ENCODE measurements at places on chromosomes 5 and 9.

GRCh38 chr5:88886252-88886651 lies 3.3 kb upstream of the MEF2C start:
- DNase-seq = no peak

- DNase-seq = no peak
Measured at GRCh38 chr5:142881784-142882126, 111.6 kb downstream of the ARHGAP26 start.

- peak; percentile 88 for DNase-seq
Measured at GRCh38 chr9:128361986-128362646, 9.1 kb upstream of the URM1 start.

DNA sequence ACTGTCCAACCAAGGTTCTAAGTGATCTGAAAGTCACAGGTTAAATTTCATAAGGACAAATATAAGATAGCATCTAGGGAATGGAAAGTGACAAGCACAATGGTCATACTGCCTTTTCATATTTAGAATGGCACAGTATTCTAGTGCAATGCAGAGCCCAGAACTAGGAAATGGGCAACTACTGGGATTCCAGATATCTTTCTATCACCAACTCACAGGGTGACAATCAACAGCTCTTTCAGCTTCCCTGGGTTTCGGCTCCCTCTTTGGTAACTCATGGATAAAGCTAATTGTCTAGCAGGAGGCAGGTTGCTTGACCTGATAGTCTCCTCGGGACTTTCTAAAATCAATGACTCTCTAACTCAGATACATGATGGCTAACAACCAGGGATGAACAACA lies 60.4 kb downstream of the NR3C1 start:
- DNase-seq = no peak

- no peak for DNase-seq
Measured at GRCh38 chr5:107251151-107251550, 419.6 kb downstream of the EFNA5 start.

- peak; percentile 68 for DNase-seq
Measured at GRCh38 chr9:98993570-98993945, 49.9 kb downstream of the COL15A1 start.

DNA sequence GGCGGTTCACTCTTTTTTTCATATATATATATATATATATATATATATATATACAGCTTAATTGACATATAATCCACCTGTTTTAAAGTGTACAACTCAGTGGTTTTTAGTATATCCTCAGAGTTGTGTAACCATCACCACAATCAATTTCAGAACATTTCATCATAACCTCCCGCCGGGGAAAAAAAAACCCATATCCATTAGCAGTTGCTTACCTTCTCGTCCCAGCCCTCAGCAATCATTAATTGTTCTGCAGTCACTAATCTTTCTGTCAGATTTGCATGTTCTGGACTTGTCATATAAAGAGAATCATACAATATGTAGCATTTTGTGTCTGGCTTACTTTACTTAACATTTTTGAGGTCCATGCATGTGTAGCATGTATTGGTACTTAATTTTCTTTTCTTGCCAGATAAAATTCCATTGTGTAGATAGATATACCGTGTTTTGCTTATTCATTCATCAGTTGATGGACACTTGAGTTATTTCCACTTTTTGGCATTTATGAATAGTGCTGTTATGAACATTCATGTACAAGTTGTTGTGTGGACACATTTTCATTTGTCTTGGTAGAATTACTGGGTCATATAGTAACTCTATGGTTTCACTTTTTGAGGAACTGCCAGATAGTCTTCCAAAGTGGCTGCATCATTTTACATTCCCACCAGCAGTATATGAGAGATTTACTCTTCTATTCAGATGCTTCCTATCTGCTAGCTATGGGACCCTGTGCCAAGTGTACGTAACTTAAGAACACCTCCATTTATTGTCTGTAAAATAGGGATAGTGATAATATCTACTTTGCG lies 3.5 kb upstream of the RNF145 start:
- DNase-seq = no peak

DNA sequence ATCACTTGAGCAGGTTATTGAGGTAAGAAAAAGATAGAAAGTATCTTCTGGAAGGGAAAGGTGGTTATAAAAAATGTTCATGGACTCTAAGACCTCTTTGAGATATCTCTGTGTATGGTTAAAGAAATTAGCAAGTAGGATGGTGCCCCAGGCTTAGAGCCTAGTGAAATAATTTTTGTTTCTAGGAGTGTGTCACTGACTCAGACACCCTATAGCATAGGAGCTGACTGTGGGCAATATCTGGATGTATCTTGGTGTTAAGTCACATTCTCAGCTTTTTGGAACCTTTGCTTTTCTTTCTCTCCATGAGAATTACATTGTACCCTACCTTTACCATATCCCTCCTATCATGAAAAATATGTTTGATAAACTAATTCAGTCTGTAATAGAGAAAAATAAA lies 12.0 kb downstream of the MACIR start:
- DNase-seq = no peak

- no peak for DNase-seq
Measured at GRCh38 chr5:151476016-151476415, 28.6 kb downstream of the SLC36A1 start.

DNA sequence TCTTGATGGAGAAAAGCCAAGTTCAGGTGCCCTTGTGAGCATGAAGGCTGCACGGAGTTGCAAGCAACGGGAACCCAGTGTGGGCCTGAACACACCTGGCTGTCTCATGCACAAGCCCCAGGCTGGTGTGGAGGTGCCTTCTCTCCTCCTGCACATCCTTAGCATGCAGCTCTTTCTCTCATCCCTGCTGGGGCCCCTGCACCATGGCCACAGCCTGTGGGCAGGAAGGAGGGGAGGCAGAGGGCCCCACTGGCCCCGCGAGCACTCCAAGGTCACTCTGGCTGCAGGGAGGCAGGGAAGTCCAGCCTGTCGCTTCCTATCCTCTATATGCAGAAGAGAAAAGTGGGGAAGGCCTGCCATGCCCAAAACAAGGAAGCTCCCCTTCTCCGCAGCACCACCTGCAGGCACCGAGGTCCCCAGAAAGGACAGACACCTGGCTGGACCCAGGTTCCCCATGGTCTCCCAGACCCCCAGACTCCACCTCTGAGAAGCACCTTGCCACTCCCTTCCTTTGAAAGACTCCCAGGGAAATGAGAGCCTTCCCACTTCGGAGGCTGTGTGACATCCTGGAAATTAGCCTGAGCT lies 18.6 kb downstream of the STKLD1 start:
- no peak for DNase-seq

DNA sequence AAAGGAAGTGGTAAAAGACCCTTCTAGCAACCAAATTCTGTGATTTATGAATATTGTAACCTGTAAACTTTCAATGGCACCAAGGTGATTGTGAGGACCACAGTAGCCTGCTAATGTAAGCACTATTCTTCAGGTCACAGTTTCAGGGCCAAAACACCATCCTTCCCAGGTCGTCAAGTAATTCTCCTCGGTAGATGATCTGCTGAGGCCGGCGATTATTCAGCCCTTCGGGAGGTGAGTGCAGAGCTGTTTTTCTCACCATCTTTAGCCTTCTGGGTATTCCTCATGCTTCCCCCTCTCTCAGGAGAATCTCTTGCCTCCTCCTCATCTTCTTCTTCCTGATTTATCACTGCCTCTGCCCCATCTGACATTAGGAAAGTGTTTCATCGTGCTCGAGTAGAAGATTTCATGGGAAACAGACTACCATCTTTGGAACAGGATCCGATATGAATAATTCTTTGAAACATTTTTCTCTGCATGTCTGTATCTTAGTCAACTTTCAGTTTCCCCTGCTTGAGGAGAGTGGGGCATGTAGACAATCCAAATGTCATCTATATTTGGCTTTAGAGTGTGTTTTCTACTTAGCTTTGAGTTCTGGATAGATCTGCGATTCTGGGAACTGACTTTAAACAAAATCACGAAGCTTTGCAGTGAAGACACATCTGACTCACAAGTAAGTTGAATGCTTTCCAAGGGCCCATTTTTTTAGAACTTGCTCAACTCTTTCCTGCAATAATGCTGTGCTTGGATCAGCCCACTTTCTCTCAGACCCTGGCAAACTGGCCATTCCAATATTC lies 173.9 kb downstream of the AOPEP start:
- DNase-seq = peak; percentile 18
